ENCODE measurements at places on chromosomes 2 and 18. TPM values are rescaled to one million over a fixed set of nuclear protein-coding genes. Genes with fewer than 3 reads are reported as not detected.

DNA sequence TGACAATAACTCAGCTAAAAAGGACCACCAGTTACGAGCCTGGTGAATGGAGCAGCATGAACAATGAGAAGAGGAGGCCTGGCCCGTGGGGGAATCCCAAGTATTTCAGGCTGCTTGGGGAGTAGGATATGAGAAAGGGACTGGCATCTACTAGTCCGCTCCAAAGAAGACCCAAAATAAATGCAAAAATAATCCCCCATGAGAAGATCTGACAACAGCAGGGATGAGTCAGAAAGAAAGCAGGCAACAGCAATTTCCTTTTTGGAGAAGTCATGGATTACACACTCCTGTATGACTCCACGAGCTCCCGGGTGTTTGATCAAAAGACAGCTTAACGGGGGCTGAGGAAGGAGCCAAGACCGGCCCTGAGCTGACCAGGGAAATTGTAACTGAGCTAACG lies 111.4 kb downstream of the SOX11 start:
- DNase-seq, result no peak

- DNase-seq, result no peak
Measured at GRCh38 chr18:53489266-53489665, 735.2 kb downstream of the MBD2 start.

DNA sequence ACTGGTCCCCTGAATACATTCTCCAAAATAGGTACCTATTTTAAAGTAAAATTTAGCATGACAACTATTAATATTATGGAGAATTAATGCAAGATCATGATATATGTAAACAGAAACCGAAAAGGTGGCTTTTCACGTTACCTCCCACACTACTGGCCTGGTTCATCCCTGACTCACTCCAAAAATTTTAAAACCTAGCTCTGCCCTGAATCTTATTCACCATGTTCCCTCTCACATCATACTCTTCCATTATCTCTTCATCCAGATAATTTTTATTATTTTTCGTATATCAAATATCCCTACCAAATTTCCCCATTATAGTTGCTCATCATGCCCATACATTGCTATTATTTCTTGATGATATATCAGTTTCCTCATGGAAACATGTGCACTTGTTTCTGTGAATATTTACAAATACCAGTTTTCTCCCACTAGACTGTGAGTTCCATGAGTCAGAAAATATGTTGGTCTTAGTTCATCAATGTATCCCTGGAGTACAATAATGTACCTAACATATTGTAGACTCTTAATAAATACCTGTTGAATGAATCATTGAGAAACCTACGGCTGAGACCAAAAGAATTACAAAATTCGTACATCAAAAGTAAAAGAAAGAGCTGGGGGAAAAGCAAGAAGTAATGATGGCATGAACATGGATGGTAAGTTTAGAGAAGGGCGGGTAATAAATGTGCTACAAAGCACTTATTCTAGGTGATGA lies 360.1 kb upstream of the CHAC2 start:
- DNase-seq, result no peak

GRCh38 chr2:18848646-18849045 lies 259.3 kb upstream of the NT5C1B start:
- DNase-seq, result no peak

GRCh38 chr2:10146366-10147005 lies 23.9 kb downstream of the RRM2 start:
- DNase-seq, result no peak

DNA sequence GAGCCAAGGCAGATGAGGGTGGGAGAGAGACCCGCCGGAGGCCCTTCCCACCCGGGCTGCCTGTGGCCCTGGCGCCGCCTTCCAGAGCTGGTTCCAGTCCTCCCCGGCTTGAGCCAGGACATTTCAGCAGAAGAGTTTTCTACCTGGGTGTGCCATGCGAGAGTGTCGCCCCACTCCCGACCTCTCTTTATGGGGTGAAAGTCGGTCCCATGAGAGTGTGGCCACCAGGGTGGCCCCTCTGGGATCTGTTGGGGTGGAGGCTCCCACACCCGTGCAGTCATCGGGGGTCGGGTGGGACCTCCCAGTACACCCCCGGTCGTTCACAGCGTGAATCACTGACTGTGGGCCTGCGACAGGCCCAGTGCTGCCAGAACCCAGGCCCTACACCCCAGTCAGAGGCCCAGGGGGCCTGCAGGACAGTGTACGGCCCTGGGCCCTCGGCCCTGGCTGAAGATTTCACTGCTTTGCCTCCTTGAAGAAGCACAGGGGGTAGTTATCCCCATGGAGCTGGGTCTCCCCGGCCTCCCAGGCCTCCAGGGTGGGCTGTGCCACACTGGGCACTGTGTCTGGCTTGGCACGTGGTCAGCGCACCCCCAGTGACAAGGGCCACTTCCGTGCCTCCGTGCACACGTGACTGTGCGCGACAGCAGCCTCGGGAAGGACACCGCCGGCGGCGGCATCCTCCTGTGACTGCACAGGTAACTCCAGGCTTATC lies 5.9 kb downstream of the NFATC1 start:
- DNase-seq, result no peak

DNA sequence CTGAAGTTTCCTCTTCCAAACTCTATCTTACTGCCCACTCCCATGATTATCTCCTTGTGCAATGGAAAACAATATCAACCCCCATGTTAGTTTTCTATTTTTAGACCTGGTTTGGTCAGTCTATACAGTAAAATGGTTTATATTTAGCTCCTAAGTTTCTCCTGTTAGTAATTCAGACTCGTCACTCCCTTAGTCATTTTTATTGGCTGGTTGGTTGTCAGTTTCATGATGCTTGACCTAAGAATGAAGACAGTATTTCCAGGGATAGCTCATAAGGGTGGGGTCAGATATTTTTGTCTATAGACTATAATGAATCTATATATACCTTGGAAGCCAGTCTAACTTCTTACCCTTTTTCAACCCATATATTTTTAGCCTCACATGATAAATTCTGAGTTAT lies 61.4 kb upstream of the NEUROD1 start:
- DNase-seq, result no peak

DNA sequence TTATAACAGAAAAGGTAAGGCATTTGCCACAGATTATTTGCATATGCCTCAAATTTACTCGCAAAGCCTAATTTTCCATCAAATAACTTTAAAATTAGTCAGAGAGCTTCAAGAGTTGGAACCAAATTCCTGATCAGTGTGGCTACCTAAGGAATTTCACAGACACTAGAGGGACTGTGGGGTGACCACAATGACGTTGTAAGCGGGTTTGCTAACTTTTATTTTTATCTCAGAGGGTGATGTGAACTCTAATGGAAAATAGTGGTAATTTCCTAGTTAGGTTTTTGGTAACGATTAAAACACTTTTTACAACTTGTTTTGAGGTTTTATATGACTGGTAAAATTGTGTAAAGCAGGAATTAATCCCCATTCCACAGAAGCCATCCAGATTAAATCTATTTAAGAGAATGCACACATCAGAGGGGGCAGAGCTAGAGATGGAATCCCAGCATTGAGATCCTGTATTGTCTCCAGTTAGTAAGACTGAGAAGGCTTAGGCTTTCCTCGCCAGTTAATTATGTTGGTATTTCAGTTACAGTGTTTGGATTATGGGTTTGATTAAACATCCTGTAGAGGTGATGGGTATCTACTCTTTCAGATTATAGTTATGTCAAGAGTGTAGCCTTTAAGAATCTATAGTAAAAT lies 129.0 kb downstream of the GPD2 start:
- no peak for DNase-seq

GRCh38 chr2:168517816-168518215 lies 61.7 kb downstream of the CERS6 start:
- no peak for DNase-seq

DNA sequence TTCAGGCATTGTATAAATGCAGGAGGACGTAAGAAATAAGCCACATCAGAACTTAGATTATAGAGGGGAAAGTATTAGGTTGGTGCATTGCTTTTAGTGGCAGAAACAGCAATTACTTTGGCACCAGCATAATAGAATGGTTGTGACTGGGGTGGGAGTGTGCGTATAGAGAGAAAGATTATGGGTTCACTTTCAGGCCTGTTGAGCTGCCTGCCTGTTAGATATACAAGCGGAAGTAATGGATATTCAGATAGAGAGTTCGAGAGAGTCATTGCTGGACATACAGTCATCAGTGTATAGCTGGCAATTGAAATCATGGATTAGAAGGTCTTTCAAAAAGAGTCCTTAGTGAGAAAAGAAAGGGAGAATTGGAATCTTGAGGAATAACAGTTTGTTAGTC lies 139.2 kb upstream of the MYO3B start:
- no peak for DNase-seq

DNA sequence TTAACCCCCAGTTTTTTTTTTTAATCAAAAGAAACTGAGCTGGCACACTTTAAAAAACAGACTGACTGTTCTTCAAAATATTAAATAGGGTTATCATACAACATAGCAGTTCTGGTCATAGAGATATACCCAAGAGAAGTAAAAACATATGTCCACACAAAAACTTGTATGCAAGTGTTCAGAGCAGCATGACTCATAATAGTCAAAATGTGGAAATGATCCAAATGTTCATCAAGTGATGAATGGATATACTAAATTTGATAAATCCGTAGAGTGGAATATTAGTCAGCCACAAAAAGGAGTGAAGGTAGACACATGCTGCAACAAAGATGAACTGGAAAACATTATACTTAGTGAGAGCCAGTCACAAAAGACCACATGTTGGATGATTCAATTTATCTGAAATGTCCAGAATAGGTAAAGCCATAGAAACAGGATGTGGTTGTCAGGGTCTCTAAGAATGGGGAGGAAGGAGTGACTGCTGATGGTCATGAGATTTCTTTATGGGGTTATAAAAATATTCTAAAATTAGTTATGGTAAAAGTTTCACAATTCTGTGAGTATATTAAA lies 5.1 kb downstream of the SMIM21 start:
- DNase-seq, result no peak

DNA sequence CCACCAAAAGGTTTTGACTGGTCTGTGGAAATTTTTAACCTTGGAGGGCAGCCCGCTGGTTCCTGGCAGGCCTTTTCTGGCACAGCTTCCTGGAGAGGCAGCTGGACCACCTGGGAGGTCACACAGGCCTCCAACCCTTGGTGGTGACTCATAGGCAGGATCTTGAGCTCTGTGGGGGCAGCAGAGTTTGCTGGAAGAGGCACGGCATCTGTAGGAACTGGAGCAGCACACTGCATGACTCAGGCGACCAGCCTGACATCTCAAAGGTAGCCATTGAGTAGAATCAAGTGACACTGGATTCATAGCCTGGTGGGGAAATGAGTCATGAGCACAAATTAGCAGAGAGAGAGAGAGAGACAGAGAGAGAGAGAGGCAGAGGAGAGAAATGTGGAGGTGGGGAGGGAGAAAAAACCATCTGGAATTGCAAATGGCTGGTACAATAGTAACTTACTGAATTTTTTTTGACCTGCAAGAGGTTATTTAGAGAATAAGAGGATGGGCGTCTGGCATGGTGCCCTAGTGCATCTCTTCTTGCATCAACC lies 57.4 kb downstream of the TRPM8 start:
- DNase-seq, result no peak

DNA sequence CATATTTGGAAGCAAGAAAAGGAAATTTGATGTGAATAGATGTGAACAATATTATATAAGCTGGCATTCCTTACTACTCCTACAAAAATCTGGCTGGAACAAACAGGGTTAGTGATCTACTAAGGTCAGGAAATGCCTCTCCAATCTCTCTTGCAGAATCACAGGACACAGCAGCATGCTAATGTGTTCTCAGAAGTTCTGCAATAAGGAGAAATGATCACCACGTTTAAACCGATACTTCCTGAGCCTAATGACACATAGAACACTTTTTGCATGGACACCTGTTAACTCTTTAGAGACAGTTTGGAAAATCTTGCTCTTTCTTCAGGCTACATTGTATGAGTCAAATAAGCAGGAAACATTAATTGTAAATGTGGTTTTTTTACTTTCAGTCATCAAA lies 89.6 kb upstream of the MAP3K20 start:
- no peak for DNase-seq

GRCh38 chr2:68351997-68352396 lies 13.1 kb upstream of the PLEK start:
- no peak for DNase-seq

- DNase-seq, result no peak
Measured at GRCh38 chr18:31506024-31506742, 8.2 kb downstream of the DSG2 start.

- DNase-seq, result no peak
Measured at GRCh38 chr18:61666876-61667590, 225.8 kb downstream of the RNF152 start.

GRCh38 chr18:74389991-74390390 lies 67.1 kb downstream of the DIPK1C start:
- no peak for DNase-seq

GRCh38 chr2:158743466-158743865 lies 51.7 kb upstream of the DAPL1 start:
- DNase-seq, result no peak

DNA sequence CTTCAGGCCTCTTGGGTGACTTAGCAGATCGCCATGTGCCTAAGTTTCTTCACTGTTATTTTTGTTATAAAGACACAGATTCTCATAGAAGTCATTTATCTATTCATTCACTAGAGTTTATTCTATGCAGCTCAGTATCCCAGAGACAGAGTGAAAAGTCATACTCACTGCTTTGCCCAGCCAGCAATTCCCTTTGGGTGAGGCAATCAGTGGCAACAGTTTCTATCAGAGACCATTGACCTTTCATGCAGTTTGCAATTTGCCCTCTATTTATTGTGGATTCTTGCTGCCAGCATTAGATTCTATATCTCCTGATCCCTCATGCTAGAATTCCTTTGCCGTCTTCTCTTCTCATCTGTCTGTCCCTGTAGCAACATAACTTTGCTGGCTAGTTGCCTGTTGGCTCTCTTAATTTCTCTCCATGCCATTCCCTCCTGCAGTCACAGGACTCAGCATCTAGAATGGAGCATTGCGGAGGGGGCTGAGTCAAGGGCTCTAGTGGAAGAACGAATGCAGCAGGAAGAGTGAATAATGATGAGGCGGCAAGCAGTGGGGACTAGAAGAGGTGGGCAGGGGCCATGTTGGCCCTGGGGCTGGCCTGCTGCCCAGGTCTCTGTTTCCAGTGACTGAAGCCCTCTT lies 12.2 kb downstream of the SLC9A4 start:
- DNase-seq, result no peak

- no peak for DNase-seq
Measured at GRCh38 chr2:150624001-150624401, 136.5 kb upstream of the RND3 start.

- DNase-seq, result no peak
Measured at GRCh38 chr2:30872797-30873196, 65.6 kb upstream of the CAPN13 start.

The TMEM200C gene
- total RNA-seq, result 0.14 TPM

The TWIST2 gene
- total RNA-seq, result 6.7 TPM

The TDRD15 gene
- total RNA-seq, result 0.32 TPM

The ANO7 gene
- 202 TPM for total RNA-seq

The SYT4 gene
- not detected for total RNA-seq

The SMYD1 gene
- total RNA-seq, result 3.4 TPM

The POTEJ gene
- total RNA-seq, result not detected

The SLC40A1 gene
- total RNA-seq, result 95.3 TPM

The BCL2L11 gene
- 35.9 TPM for total RNA-seq

The METTL21A gene
- 22.7 TPM for total RNA-seq

The DOK6 gene
- total RNA-seq, result 0.27 TPM

The SCN7A gene
- total RNA-seq, result 23.3 TPM

The CIDEA gene
- total RNA-seq, result 3.8 TPM

Measured in transverse colon (tissue), 4 donors.